ENCODE measurements at places on chromosomes 6 and 20. TPM values are rescaled to one million over a fixed set of nuclear protein-coding genes. Genes with fewer than 3 reads are reported as not detected.

The APOBEC2 gene
- not detected for total RNA-seq

GRCh38 chr6:170122651-170123050, 168.2 kb downstream of the DLL1 start:
- no peaks in the 10 kb centered on the region for H3K27me3 ChIP-seq
- H3K36me3 ChIP-seq: no peaks in the 10 kb centered on the region
- DNase-seq: no peak
- H3K4me3 ChIP-seq: no peak overlapping the region
- H3K27ac ChIP-seq: no peak overlapping the region

- H3K4me1 ChIP-seq: no peaks in the 10 kb centered on the region
- H3K4me3 ChIP-seq: no peak overlapping the region
- H3K27me3 ChIP-seq: no peaks in the 10 kb centered on the region
- H3K27ac ChIP-seq: no peak overlapping the region
- no peaks in the 10 kb centered on the region for H3K36me3 ChIP-seq
Observed at GRCh38 chr20:16712511-16712947, 17.3 kb upstream of the SNRPB2 start.

DNA sequence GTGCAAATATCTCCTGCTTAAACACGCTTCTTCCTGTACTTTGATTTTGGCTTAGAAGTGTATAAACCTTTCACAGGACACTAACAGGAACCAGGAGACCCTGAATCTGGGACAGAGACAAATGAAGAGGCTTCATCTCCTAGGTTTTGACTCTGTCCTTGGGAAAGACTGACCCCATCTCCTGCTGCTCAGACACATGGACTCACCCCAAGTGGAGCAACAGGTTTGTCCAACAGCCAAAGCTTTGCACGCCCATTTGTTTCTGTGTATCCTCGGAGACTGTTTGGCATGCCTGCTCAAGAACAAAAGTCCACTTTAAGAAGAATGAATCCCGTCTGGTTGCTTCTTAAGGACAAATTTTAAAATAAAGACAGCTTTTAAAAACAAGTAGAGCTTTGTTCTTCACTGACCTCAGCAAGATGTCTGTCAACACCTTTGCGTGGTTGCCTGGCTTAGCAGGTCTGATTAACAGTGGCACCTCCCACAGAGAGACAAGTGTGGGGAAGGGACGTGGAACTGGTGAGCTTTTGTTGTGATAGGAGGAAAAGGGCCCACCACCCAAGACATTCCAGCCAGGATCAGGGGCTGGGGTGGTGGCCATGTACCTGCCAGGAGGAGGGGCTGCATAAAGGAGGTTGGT, 202.6 kb downstream of the SOD2 start:
- no peak overlapping the region for H3K4me3 ChIP-seq
- no peak overlapping the region for H3K27ac ChIP-seq
- no peak for DNase-seq
- no peaks in the 10 kb centered on the region for H3K4me1 ChIP-seq
- no peaks in the 10 kb centered on the region for H3K27me3 ChIP-seq

DNA sequence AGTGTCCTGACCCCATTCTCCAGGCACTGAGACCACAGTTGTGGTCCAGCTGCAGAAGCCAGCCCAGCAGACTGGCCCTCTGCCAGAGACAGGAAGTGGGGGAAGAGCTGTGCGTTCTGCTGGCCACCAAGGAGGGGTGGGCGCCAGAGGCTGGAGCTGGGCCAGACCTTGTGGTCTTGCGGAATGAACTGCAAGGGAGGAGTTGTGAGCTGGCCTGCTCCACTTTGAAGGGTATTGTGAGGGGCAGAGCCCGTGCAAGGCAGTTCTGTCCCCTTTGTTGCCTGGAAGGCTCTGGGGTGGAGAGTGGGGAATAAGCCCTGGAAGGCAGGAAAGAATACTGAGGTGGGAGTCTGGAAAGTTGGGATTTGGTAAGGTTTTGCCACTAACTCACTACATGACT, 3.6 kb upstream of the MDFI start:
- no peaks in the 10 kb centered on the region for H3K36me3 ChIP-seq
- H3K4me3 ChIP-seq: no peak overlapping the region
- peaks cover 69% of the 10 kb centered on the region for H3K27me3 ChIP-seq
- H3K4me1 ChIP-seq: peaks cover 14% of the 10 kb centered on the region
- H3K27ac ChIP-seq: no peak overlapping the region
- peak; percentile 51 for DNase-seq

DNA sequence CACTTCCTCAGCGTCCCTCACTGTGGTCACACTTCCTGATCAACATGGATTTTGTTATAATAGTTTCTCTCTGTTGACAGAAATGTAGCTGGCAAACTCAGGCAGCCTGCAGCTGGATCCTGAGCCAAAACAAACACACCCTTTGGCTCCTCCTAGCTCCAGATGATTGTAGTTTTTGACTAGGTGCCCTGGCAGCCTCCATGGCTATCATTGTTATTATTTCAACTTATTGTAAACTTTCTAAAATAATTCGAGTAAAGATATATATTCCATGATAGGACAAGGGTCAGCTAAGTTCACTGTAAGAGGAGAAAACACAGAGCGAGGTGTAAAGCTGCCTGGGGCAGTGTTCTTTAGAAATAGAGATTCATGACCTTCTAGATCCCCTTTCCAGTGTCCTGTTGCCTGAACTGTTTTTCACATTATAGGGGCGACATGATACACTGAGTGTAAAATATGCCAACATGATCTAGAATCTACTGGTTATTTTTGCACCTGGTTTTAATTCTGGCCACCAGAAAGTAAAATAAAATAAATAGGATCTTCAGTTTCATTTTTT, 98.2 kb upstream of the HDGFL1 start:
- H3K4me1 ChIP-seq: peaks cover 28% of the 10 kb centered on the region
- DNase-seq: peak; percentile 31
- H3K27ac ChIP-seq: no peak overlapping the region
- no peak overlapping the region for H3K4me3 ChIP-seq
- no peaks in the 10 kb centered on the region for H3K36me3 ChIP-seq
- no peaks in the 10 kb centered on the region for H3K27me3 ChIP-seq

- no peaks in the 10 kb centered on the region for H3K36me3 ChIP-seq
- no peak for DNase-seq
- no peak overlapping the region for H3K4me3 ChIP-seq
- H3K27me3 ChIP-seq: no peaks in the 10 kb centered on the region
- no peak overlapping the region for H3K27ac ChIP-seq
- no peaks in the 10 kb centered on the region for H3K4me1 ChIP-seq
Observed at GRCh38 chr20:53513168-53513488, 80.5 kb downstream of the ZNF217 start.

DNA sequence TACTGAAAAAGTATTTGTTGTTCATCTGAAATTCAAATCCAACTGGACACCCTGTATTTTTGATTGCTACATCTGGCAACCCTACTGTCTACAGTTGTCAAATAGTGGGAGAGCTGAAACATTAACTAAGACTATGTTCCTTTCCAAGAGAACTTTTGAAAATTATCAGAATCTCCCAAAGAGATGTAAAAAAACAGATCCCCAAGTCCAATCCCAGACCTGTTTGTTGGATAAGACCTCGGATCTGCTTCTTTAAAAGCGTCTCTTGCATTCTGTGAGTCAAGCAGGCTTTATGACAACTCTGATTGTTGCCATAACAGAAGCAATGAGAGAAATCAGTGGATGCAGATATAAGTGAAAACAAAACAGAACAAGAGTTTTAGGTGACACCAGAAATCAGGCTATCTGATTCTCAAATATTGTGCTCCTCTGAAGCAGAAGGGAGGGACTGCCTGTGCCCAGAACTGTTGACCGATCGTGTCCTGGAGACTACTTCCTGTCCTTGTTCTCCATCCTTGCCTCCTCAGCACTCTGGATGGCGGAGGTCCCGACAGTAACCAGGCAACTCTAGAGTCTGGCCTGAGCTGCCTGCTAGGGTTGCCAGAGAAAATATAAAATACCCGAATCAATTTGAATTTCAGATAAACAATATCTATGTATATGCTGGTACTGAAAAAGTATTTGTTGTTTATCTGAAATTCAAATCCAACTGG, 853.8 kb downstream of the MAFB start:
- H3K4me1 ChIP-seq: no peaks in the 10 kb centered on the region
- H3K4me3 ChIP-seq: no peak overlapping the region
- H3K27ac ChIP-seq: no peak overlapping the region
- H3K36me3 ChIP-seq: no peaks in the 10 kb centered on the region
- DNase-seq: no peak

- H3K27me3 ChIP-seq: no peaks in the 10 kb centered on the region
- H3K4me1 ChIP-seq: no peaks in the 10 kb centered on the region
- H3K4me3 ChIP-seq: no peak overlapping the region
Observed at GRCh38 chr6:70380252-70380651, 33.1 kb upstream of the FAM135A start.

GRCh38 chr6:7107578-7108195, at the start of gene RREB1:
Gene RREB1, plus strand, starts transcription at chr6:7107961. Its CDS starts 73,951 bp downstream, at chr6:7181912.
- peaks cover 57% of the 10 kb centered on the region for H3K27me3 ChIP-seq
- H3K4me3 ChIP-seq: peak within 1 kb of the TSS; percentile 84
- H3K36me3 ChIP-seq: no peaks in the 10 kb centered on the region

GRCh38 chr20:61178551-61179071, 73.5 kb upstream of the CDH4 start:
- H3K27ac ChIP-seq: no peak overlapping the region
- no peaks in the 10 kb centered on the region for H3K36me3 ChIP-seq
- H3K4me3 ChIP-seq: no peak overlapping the region
- H3K4me1 ChIP-seq: no peaks in the 10 kb centered on the region

The CASS4 gene
- 0.09 TPM for total RNA-seq

GRCh38 chr6:106629859-106630163, 433 bp downstream of the QRSL1 start:
- H3K4me1 ChIP-seq: peaks cover 6% of the 10 kb centered on the region
- peak overlapping the region; percentile 86 for H3K27ac ChIP-seq
- DNase-seq: no peak
- no peaks in the 10 kb centered on the region for H3K27me3 ChIP-seq
- H3K36me3 ChIP-seq: no peaks in the 10 kb centered on the region

DNA sequence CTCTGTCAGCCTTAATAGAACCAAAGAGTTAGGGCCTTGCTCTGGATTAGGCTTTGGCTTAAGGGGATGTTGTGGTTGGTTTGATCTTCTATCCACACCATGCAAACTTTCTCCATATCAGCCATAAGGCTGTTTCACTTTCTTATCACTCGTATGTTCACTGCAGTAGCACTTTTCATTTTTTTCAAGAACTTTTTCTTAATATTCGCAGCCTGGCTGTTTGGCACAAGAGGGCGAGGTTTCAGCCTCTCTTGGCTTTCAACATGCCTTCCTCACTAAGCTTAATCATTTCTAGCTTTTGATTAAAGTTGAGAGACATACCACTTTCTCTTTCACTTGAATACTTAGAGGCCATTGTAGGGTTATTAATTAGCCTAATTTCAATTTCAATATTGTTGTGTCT, 193.1 kb downstream of the NRN1 start:
- no peak overlapping the region for H3K4me3 ChIP-seq
- H3K27ac ChIP-seq: no peak overlapping the region
- H3K27me3 ChIP-seq: no peaks in the 10 kb centered on the region

The TBXT gene
- not detected for total RNA-seq

- no peaks in the 10 kb centered on the region for H3K27me3 ChIP-seq
- H3K27ac ChIP-seq: no peak overlapping the region
- no peaks in the 10 kb centered on the region for H3K36me3 ChIP-seq
- DNase-seq: no peak
- no peak overlapping the region for H3K4me3 ChIP-seq
Observed at GRCh38 chr6:24321538-24322162, 36.2 kb downstream of the DCDC2 start.

The PFDN4 gene
- total RNA-seq: 597 TPM

- DNase-seq: no peak
- H3K4me3 ChIP-seq: no peak overlapping the region
- H3K4me1 ChIP-seq: peaks cover 20% of the 10 kb centered on the region
- no peaks in the 10 kb centered on the region for H3K36me3 ChIP-seq
Observed at GRCh38 chr20:63449796-63450730, 22.4 kb downstream of the KCNQ2 start.

The TRIM15 gene
- total RNA-seq: not detected

DNA sequence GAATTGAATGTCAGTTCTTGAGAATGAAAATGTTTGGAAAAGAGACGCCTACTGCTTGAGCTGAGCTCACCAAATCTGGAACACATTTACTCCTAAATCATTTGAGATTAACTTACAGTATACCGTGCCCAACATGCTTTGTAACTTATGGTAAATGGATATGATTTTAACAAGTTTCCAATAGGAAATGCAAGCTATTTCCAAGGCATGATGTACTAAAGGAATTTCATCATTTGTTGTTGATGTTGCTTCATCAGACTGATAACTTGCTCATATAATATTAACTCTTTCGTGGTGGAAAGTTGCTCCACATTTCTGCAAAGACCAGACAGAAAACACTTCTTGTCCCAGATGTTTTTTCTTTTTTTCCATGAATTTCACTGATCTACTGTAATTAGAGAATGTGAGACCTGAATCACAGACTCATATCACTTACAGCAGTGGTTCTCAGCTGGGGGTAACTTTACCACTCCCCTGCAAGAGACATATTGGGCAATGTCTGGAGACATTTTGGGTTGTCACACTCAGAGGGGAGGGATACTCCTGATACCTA, 116.6 kb upstream of the TRAF3IP2 start:
- no peak overlapping the region for H3K4me3 ChIP-seq
- H3K4me1 ChIP-seq: peaks cover 14% of the 10 kb centered on the region
- no peak overlapping the region for H3K27ac ChIP-seq
- no peaks in the 10 kb centered on the region for H3K36me3 ChIP-seq
- DNase-seq: no peak

The BNIP5 gene
- total RNA-seq: not detected
